ENCODE measurements at places on chromosomes 4 and X.

GRCh38 chr4:42816189-42816879 is 76.2 kb upstream of the GRXCR1 start:
- DNase-seq: no peak

GRCh38 chr4:101596781-101597552 is 193.6 kb upstream of the BANK1 start:
- DNase-seq: no peak

GRCh38 chrX:150092549-150092948 is 154.3 kb upstream of the EOLA2 start:
- no peak for DNase-seq

DNA sequence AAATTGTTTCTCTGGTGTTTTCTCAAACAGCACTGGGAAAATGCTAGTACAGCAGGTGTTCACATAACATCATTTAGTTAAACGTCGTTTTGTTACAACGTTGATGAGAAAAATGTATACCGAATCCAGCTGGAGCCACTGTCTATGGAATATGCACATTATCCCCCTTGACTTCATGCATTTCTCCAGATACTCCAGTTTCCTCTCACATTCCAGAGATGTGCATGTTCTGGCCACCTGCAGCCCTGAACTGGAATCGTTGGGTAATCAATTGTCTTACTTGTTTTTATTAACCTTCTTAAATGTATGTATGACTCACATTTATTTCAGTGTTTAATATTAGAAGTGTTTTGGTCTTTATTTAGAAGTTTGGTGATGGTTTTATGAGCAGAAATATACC is 18.4 kb upstream of the ODAM start:
- no peak for DNase-seq

GRCh38 chr4:39054497-39054896 is 7.5 kb upstream of the KLHL5 start:
- no peak for DNase-seq

- no peak for DNase-seq
Observed at GRCh38 chrX:16617382-16617781, 32.6 kb upstream of the S100G start.

DNA sequence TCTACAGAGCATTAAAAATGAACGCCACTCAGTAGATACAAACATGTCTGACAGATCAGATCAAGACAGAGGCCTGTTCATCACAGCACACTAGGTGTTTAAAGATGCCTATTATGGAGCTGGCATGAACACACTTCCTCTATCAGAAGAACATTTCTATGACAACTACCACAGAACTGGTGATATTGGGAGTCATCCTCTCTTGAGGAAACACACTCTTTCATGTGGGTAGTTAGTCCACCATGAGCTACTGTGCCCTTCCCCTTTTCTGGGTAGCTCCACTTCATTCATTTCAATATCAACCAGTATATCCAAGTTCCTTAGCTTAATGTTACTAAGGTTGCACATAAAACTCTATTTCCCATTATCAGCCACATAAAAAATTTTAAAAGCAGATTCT is 46.7 kb downstream of the MAOB start:
- no peak for DNase-seq

DNA sequence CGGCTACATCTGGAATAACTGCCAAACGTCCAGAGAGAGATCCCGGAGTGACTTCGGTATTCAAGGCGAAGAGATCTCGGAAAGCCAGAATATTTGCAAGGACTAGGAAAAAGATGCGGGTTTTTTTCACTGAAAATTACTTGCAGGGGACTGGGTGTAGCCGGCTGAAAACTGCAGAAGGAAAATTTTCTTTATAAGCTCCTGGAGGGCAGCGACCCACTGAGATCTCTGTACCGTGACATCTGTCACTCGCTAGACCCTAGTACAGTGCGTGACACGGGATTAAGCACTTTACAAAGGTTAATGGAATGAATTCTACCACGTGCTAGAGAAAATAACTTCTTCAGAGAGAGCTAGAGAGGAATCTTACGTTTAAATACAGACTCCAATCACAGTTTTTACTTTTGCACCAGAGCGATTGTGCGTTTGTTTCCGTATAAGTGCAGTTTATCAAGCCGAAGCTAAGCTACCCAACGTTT is 1.1 kb upstream of the LCORL start:
- no peak for DNase-seq

DNA sequence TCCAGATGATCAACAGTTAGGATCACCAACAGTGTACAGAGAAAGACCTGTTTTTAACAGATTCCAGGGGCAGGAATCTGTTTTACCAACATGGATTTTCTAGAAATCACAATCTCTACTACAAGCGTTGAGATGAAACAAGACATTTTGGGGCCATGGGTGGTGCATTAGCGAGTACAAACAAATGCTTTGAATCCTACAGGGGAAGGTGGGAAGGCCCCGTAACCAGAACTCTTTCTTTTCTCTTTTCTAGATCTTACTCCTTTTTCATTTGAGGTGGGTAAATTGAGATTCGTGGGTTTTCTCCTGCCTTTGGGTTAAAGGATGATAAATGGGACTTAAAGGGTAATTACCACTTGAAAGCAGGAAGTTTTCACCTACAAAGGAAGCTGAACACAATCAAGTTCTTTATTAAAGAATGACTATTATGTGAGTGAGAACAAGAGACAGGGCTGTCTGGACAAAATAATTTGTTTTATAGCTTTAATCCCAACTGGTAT is 189.9 kb upstream of the ANXA3 start:
- DNase-seq: no peak

GRCh38 chr4:25859429-25860148 is 3.2 kb downstream of the SEL1L3 start:
- DNase-seq: no peak

DNA sequence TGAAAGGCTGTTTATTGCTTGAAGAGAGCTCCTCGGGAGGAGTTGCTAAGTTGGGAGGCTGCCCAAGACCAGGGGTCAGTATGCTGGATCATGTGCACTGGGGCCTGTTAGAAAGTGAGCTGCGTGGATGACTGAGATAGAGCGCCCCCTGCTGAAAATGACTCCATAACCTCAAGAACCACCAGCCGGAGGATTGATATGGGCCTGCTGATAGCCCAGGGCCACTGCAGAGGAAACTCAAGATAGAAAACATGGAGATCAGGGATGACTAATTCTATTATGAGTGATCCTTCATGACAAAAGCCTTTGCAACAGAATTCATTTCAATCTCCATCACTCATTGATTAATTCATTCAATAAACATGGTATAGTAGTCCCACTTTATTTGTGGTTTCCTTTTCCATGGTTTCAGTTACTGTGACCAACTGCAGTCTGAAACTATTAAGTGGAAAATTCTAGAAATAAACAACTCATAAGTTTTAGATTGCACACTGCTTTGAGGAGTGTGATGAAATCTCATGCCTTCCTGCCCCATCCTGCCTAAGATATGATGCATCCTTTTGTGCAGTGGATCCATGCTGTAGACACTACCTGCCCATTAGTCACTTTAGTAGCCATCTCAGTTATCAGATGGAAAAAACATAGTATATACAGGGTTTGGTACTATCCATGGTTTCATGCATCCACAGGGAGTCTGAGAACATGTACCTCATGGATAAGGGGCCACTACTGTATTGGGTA is 126.7 kb upstream of the MBNL3 start:
- no peak for DNase-seq

- DNase-seq: no peak
Observed at GRCh38 chr4:180164799-180165198, 2078.4 kb upstream of the TENM3 start.

DNA sequence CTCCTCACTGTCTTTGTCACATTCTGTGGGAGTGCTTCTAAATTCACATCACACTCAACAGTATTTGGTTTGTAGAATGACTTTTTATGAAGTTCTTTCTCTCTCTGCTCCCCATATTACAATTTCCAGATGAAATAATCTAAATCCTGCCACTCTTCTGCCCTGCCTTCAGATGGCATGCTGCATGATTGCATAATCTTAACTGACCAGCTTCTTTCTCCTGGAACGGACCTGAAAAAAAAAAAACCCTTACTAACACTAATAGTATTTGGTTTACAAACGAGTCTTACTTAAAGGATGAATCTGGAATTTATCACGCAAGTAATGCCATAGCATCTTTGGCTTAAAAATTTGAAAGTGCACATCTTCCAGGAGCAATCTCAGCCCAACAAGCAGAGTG is 272.3 kb downstream of the NAF1 start:
- DNase-seq: no peak

DNA sequence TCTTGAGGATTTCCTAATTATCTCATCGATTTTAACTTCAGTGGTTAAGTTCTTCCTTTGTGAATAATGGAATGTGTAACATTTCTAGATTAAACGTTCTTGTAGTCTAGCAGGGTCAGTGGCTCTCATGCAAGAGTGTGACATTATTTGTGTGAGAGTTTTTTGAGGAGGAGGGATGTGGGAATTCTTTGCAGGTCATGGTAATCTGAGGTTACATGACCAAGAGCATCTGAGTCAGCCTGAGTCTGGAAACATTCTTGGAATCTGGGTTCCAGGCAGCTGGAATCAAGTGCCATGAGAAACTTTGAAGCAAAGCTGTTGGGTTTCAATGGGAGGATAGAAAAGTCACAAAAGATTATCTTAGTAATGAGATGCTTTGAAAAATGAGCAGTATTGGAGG is 49.5 kb downstream of the GK start:
- no peak for DNase-seq

- DNase-seq: no peak
Observed at GRCh38 chr4:186029571-186030398, 39.2 kb upstream of the TLR3 start.

DNA sequence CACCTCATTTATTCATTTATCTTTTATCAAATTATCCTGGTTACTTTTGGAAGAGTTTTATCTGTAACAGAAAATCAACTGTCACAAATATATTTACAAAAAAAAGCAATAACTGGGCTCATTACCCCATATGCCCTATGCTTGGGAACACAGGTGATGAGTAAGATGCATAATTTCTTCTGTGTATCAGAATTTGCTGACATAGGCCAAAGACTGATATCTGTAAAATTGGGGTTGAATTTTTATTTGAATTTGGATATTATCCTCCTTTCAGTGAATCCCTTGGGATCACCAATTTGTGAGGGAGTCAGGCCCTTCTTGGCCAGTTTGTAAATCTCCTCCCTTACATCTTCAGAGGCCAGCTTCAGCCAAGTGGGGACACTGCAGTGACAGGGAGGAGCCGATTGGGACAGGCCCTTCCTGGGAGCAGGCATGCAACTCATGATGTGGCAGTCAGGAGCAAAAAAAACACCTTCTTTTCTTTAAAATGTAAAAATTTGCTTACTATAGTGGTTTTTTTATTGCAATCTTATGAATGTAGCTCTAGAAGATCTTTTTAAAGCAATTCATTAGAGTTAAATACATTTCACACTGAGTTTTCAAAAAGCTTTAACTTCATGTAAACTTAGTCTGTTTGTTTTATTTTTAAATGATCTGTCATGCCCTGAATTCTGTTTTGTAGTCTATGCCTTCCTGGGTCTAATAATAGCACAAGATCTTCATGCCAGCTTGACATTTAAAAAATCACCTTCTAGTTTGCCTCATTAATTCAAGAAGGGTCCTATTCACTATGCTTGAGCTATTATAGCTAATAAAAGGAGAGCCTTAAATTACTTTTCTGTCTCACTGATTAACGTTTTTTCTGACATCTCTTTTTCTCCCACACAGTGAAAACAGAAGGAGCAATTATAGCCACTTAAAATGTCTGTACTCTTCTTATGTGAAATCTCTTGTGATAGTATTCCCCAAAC is 136.6 kb upstream of the SPRY1 start:
- no peak for DNase-seq

DNA sequence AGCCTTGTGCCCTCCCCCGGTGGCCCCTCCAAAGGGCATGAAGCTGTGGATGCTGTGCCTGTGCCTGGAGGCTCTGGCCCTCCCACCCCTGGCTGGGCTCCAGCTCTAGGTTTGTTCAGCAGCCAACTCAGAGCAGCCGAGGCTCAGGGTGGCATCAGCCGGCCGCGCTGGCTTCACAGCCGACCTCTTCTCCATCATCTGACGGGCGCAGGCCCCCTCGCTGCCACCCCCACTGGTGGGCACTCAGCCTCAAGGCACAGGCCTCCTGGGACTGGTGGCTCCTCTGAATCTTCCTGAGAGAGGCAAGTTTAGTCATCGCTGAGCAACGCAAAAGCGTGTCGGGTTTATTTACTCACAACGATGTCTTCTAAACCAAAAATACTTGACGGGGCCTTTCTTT is 46.0 kb downstream of the PCGF3 start:
- no peak for DNase-seq

- DNase-seq: no peak
Observed at GRCh38 chr4:182276210-182277109, 33.3 kb downstream of the TENM3 start.

DNA sequence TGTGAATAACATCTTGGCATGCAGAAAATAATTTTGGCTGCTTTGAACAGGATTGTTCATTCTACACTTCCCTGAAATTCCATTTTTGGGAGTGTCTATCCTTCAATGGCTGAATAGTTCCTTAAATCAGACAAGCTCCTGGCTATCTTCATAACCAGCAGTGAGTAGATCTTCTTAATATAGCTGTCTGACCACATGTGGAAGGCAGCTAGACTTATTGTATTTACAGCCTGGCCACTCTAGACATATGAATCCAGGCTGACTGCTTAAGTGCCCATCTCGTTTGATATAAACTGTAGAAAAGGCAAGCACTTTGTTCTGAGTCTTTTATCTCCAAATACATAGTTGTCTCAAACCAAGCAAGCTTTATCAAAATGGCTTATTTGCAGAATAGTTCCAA is 40.0 kb downstream of the PWWP3B start:
- DNase-seq: no peak

Data from stimulated activated CD8-positive, alpha-beta memory T cell treated with anti-CD3 and anti-CD28 coated beads, Interleukin-4, amount 100 ng/mL, for 1 hour (primary cell).